ENCODE measurements at places on chromosomes 5 and 9.

GRCh38 chr5:89827359-89827758 is 582.2 kb downstream of the CETN3 start:
- no peak for DNase-seq

DNA sequence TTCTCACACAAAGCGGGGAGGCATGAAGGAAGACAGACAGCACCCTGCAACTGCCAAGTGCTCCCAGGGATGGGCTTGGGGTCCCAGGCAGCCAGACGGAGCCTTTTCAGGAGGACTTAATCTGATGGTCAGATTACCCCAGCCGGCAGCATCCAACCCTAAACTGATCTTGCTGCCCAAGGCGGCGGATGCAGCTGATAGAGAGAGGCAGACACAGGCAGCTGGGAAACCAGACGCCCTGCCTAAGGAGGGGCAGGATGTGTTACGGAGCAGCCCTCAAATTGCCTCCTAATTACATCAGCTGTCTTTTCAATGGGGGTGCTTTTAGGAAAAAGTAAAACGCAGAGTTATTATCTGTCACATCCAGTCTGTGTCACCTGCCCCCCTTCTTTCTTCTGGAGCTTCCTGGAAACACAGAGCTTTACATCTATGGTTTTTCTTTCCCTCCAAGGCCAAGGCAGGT is 190.9 kb upstream of the PANK3 start:
- DNase-seq: no peak

DNA sequence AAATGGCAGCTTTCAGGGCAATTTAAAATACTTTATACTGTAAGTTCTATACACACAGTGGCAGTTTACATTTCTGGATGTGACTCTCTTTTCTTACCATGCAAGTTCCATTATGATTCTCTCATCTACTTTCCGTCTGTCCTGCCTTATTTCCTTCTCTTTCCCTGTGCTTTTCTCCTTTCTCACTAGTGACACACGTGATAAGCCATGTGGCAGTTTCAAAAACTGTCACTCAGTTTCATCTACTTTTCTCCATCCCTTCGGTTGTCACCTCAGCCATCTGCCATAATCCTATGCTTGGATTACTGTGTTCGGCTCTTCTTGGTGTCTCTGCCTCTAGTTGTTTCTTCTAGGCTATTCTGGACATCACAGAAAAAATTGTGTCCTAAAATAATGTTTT is 46.8 kb upstream of the ATG10 start:
- no peak for DNase-seq

DNA sequence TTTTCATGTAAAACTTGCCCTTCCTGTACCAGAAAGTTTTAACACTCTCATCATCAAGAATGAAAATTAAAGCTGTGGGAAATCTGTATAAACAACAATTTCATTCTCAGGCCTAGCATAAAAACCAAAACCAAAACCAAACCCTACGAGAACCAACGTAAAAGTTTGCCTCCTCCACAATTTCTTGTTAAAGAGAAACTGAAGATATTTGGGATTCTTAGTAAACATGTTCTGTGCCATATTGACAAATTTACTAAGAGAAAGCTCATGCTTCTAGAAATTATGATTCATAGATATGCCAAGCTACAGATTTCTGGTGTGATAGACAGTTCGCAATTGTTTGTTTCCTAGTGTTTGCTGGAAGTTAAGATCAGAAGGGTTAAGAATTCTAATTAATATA is 801.0 kb upstream of the NUDT12 start:
- no peak for DNase-seq

- no peak for DNase-seq
Measured at GRCh38 chr9:3962496-3962895, 337.4 kb downstream of the GLIS3 start.

GRCh38 chr5:179621551-179622214 is 1.8 kb downstream of the HNRNPH1 start:
- DNase-seq: no peak

- DNase-seq: no peak
Measured at GRCh38 chr9:129653823-129654553, 11.5 kb upstream of the PRRX2 start.

GRCh38 chr9:129331772-129332500 is 153.9 kb upstream of the IER5L start:
- DNase-seq: no peak

DNA sequence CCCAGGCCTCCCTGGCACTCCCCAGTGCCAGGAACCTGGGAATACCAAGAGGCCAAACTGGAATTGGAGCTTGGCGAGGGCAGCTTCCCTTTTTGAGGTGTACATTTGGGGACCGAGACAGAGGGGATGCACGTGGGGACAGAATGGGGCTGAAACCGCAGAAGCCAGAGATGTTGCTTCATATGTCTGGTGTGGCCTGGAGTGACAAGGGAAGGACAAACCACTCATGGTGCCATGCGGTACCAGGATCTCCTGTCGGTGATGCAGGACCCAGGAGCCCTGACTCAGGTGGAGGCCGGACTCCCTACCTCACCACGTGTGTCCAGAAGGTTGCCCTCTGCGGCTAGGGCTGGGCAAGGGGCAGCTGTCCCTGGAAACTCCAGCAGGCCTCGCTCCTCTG is 4.0 kb upstream of the CSF2 start:
- no peak for DNase-seq

DNA sequence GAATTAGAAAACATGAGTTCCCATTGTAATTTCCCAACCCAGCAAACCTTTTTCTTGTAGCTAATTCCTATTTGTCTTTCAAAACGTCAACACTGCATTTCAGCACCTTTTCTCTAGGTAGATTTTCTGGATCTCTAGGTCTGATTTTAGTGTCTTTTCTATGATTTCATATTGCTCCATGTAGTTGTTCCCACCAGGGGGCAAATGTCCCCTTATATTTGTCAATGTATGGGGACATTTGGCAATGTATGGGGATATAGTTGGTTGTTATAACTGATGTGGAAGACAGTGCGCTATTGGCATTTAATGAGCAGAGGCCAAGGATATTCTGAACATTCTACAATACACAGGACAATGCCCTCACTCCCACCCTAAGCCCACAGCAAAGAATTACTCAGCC is 273.9 kb upstream of the ADRA1B start:
- no peak for DNase-seq

DNA sequence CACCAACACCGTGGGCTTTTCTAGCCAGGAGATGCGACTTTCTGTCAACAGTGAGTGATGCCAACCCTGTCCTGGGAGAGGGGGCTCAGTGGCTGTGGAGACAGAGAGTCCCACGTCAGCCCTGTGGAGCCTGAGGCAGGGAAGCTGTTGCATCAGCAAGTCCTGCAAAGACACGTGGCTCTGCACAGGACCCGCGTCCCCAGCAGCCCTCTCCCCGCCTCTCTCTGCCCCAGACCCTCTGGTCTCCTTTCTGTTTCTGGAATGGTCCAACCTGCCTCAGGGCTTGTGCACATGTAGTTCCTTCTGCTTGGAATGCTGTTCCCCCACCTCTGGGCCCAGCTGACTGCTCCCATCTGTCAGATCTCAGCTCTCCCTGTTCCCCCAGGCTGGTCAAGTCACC is 60.4 kb downstream of the HMCN2 start:
- no peak for DNase-seq

GRCh38 chr5:178602752-178603151 is 12.6 kb upstream of the COL23A1 start:
- no peak for DNase-seq

GRCh38 chr5:75639535-75640311 is 28.5 kb downstream of the ANKDD1B start:
- DNase-seq: no peak

DNA sequence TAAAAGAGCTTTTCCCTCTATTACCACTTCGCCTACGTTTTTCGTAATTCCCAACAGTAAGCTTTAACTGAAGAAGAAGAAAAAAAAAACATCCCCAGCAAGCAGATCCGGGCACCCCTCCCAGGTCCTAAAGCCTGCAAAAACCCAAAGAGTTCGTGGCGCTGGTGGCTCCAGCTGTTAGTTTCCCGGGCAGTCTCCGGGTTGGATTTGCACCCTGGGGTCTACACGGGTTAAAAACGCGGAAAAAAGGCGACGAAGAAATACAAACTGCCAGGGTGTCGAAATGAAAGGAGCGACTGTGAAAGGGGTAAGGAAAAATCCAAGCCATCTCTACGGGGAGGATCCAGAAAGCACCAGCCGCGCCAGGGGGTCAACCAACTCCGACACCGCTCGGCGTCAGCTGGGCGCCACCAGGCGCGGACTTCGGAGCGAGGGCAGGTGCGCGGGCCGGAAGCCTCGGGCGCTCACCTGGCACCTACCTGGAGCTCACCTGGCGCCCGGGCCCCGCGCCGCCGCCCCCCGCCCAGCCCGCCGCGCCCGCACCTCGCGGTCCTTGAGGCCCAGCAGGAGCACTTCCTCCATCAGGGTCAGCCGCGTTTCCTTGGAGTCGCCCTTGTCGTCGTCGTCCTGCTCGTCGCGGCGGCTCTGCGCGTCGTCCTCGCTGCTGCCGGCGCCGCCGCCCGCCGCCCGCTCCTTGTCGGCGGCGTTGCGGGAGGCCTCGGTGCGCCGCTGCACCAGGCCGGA is 680 bp downstream of the GOLPH3 start:
- peak; percentile 56 for DNase-seq

DNA sequence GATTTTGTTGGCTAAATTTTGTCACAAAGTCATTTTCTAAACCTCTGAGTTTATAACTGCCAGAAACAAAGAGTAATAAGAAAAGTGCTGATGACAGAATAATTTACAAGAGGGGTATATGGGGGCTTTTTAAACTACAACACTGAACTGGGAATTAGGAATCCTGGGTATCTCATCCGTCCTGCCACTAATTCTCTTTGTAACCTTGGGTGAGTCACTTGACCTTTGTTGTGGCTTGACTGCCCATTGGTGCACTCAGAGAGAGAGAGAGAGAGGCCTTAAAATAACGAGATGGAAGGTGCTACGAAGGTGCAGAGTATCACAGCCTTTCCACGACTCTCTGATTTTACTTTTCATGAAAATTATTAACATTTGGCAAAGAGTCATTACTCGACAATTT is 130.3 kb upstream of the CNTLN start:
- no peak for DNase-seq

DNA sequence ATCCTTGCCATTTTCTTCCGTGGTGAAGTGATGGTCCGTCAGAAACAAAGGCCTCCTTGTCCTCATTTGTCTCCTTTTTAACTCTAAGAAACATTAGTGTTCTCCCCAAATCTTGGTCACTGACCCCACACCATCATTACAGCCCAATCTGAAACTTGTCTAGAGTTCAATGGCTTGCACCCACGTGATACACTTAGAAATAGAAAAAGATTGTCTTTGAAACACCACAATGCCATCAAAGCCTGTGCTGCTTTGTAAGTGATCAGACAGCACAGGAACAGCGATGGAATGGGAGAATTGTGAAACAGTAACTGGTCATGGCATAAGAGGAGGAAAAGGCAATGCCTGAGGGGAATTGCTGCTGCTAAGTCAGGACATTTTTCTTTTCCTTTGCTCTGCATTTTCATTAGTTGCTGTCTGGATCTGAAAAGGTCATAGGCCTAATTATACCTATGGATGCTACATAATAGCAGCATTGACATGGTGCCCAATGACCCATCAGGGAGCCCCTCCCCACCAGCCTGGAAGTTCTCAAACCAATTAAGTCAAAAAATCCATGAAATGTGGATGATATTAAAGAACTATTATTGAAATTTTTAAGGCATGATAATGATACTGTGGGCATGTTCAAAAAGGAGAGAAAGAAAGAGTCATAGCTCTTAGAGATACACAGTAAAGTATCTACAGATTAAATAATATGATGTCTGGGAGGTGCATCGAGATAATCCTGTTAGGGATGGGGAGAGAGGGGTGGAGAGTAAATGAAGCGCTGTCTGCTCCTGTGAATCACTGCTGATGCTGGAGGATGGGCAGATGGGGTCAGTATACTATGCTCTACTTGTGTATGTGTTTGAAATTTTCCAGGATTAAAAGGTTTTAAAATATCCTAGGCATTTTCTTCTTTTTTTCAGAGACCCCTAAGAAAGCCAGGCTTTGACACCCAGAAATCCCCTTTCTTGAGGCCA is 83.6 kb downstream of the ENC1 start:
- DNase-seq: no peak

DNA sequence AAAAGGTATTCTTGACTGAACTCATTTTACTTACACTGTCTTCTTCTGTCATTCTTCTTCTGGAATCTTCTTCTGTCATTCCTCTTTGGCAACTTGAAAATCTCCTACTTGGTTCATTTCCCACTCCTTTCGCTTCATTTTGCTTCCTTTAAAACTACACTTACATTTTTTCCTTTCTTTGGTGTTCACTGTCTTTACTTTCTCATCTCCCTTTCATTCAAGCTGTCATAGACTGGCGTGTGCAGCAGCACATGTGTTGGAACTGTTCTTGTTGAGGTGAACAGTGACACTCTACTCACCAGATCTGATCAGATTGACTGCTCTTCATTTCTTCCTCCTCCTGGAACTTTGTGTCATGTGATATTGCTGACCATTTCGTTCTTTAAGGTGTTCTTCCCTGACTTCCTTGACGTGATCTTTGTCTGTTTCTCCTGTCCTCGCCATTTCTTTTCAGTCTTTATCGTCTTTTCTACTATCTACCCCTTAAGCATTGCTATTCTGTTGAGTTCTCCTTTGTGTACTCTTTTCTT is 6.4 kb downstream of the DNAJC25 start:
- no peak for DNase-seq

DNA sequence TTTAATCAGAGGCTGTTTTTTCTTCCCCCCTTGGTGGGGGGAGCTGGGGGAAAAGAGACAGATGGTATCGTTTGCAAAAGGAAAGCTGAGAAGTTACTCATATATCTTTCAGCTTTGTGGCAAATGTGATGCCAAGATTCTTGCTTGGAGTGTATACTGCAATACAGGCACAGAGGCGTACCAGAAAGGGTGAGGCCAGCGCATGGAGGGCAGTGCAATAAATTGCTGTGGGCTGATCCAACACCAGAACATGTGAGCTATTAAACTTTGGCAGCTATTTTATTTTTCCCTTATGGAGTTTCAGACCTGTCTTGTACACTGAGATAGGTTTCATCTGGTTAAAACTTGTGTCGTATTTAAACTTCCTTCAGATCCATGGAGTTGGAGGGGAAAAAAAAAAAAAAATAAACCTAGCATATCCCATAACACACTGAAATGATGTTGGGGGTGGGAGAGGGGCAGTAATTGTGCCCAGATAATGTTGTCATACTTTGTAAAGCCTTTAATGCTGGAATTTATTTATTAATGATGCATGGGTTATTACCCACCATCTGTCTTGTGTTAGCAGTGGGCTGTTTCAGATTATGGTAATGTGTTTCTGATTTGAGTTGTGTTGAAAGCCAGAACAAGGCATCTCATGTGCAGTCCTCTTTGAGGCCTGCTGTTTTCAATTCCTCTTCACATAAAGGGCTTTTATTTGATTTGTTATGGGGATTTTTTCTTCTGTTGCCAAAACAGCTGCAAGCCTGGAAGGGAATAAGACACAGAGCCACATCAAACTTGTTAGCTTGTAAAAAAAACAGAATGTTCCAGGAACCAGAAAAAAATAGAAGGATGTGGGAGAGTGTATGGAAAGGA is 891.3 kb downstream of the TLE1 start:
- DNase-seq: no peak

- no peak for DNase-seq
Measured at GRCh38 chr5:61100437-61100836, 61.8 kb downstream of the SMIM15 start.
